Dorsolateral prefrontal cortex (tissue), 122 donors: ENCODE measurements at places on chromosomes 1 and 21. TPM values are rescaled to one million over a fixed set of nuclear protein-coding genes. Genes with fewer than 3 reads are reported as not detected.

The ECM1 gene
- total RNA-seq = 15.4 TPM

The CELF3 gene
- total RNA-seq = 96.3 TPM

The DENND2C gene
- total RNA-seq = 0.90 TPM

The SLC44A3 gene
- total RNA-seq = 15.8 TPM

The TTLL7 gene
- 168 TPM for total RNA-seq

The ACKR1 gene
- 30.6 TPM for total RNA-seq

The PLCH2 gene
- 24.1 TPM for total RNA-seq

The RUNX1 gene
- 7.3 TPM for total RNA-seq

The SAMD13 gene
- 2.5 TPM for total RNA-seq

The LORICRIN gene
- total RNA-seq = 1.00 TPM

The HSD3B2 gene
- not detected for total RNA-seq

The LCE2C gene
- not detected for total RNA-seq

The SLC35A3 gene
- 15.7 TPM for total RNA-seq

The LMX1A gene
- total RNA-seq = not detected

The AMY2A gene
- total RNA-seq = 0.60 TPM

The TESK2 gene
- total RNA-seq = 9.3 TPM

The FAM72B gene
- total RNA-seq = 1.6 TPM

The CELA3B gene
- total RNA-seq = not detected

The MYBPHL gene
- 5.7 TPM for total RNA-seq

The ERRFI1 gene
- total RNA-seq = 39.1 TPM

The TLR5 gene
- total RNA-seq = 4.4 TPM

The COL11A1 gene
- 23.3 TPM for total RNA-seq

The AIRE gene
- total RNA-seq = 1.7 TPM

The PRKAB2 gene
- 16.5 TPM for total RNA-seq

The S100A7 gene
- total RNA-seq = not detected

The CHI3L2 gene
- total RNA-seq = 4.6 TPM
